ENCODE measurements at places on chromosomes 12 and 14. TPM values are rescaled to one million over a fixed set of nuclear protein-coding genes. Genes with fewer than 3 reads are reported as not detected.

DNA sequence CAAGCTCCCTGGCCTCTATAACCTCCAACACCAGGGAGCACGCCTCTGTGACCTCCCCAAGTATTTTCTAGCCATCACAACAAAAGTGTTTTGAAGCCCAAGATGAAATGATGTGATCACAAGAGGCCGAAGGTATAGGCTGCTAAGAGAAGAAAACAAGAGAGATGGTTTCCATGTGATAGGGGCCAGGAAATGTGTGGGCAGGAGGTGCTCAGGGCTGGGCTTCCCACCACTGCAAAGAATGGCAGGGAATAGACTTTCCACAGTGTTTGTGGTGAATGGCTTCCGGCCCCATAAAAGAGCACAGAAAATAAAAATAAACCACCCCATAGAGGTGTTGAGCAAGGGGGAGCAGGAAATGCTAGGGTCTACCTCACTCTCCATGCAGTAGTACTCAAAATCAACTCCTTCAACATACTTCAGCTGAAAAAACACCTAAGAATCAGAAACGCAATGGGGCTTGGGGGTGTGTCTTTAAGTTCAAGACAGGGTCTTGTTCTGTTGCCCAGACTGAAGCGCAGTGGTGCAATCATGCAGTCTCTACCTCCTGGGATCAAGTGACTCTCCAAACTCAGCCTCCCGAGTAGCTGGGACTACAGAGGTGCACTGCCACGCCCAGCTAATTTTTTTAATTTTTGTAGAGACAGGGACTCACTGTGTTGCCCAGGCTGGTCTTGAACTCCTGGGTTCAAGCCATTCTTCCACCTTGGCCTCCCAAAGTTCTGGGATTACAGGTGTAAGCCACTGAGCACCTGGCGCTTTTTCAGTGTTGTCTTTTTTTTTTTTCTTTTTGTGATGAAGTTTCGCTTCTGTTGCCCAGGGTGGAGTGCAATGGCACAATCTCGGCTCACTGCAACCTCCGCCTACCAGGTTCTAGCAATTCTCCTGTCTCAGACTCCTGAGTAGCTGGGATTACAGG lies 27.1 kb downstream of the DAD1 start:
- peaks cover 19% of the 10 kb centered on the region for H3K36me3 ChIP-seq
- no peak for DNase-seq
- peaks cover 44% of the 10 kb centered on the region for H3K4me1 ChIP-seq
- no peaks in the 10 kb centered on the region for H3K27me3 ChIP-seq
- H3K27ac ChIP-seq = peak overlapping the region; percentile 72

DNA sequence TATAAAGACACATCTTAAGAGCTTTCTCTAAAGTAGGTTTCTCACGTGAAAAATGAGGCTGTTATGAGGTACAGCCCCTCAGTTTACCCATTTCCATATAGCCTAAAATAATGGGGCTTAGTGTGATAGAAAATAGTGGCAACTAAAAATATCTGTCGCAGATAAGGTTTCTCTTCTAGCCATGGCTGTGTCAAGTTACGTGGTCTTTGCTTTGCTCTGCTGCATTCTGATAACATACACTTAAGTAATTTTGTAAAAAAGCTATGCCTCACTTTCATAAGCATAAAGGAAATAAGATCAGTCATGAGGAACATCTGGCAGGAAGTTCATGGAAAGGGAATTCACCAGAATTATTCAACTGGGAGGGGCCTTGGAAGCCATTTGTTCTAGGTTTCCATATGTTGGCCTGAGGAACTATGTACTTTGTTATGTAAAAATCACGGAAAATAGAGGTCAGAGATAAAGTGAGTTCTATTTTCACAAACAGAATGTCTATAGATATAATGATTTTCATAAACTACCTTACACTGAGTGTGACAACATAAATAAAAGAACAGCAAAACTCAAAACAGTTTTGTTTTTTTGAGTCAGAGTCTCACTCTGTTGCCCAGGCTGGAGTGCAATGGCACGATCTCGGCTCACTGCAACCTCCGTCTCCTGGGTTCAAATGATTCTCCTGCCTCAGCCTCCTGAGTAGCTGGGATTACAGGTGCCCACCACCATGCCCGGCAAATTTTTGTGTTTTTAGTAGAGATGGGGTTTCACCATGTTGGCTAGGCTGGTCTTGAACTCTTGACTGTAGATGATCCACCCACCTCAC lies 195.6 kb upstream of the KRR1 start:
- DNase-seq = no peak
- no peaks in the 10 kb centered on the region for H3K36me3 ChIP-seq
- no peaks in the 10 kb centered on the region for H3K27me3 ChIP-seq
- peak overlapping the region; percentile 32 for H3K4me3 ChIP-seq
- peak overlapping the region; percentile 84 for H3K27ac ChIP-seq

DNA sequence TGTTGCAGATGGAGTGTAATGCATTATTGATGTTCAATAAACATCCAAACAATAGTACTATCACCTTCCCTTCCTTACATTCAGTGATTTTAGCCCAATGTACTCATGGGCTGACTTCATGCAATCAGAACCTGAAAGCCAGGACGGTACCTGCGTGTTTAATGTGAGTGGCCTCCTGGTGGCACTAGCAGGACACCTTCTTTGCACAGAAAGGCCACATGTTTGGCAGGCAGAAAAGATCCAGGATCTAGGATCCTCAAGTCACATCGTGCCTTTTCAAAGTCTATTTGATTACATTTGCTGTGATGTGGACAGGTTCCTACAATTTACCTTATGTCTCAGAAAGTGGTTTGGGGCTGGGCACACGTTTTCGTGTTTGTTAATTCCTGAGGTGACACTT lies 82.9 kb downstream of the NEDD1 start:
- H3K36me3 ChIP-seq = no peaks in the 10 kb centered on the region
- no peak for DNase-seq
- peaks cover 29% of the 10 kb centered on the region for H3K27me3 ChIP-seq
- peaks cover 2% of the 10 kb centered on the region for H3K4me1 ChIP-seq

DNA sequence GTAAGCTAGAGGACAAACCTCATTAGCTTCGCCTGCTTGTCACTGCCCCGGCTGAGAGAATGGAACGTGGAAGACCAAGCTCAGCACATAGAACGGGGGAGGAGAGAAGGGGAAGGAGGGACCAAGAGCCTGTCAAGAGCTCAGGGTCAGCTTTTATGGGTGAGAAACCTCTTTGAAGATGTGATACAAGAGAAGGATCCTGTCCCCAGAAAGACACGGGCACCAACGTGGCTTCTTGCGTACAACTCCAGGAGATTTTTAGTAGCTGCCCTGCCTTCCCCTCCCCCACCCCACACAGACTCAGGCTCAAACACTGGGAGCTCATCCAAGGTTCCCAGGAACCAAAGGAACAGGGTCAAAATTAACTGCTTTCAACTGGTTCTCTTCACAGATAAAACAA lies 34.7 kb downstream of the APPL2 start:
- no peaks in the 10 kb centered on the region for H3K27me3 ChIP-seq
- H3K4me3 ChIP-seq = no peak overlapping the region
- DNase-seq = no peak
- H3K27ac ChIP-seq = no peak overlapping the region
- H3K4me1 ChIP-seq = no peaks in the 10 kb centered on the region

GRCh38 chr12:78186670-78187069 lies 356.0 kb downstream of the NAV3 start:
- DNase-seq = no peak
- no peak overlapping the region for H3K4me3 ChIP-seq
- H3K4me1 ChIP-seq = peaks cover 2% of the 10 kb centered on the region
- no peak overlapping the region for H3K27ac ChIP-seq

DNA sequence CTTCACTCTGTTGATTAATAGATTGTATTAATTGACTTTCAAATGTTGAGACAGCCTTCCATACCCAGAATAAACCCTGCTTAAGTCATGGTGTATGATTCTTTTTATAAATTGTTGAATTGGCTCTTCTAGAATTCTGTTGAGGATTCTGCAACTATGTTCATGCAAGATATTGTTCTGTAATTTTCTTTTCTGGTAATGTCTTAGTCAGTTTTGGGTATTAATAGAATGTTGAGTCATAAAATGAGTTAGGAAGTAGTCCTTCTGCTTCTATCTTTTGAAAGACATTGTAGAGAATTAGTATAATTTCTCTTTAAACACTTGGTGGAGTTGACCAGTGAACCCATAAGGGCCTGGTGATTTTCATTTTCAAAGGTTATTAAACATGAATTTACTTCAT lies 958.9 kb downstream of the LRFN5 start:
- H3K4me1 ChIP-seq = no peaks in the 10 kb centered on the region
- H3K27me3 ChIP-seq = no peaks in the 10 kb centered on the region
- no peak overlapping the region for H3K4me3 ChIP-seq
- no peak overlapping the region for H3K27ac ChIP-seq

The REM2 gene
- 2.0 TPM for total RNA-seq

Measured in type B pancreatic cell (in vitro differentiated cells).